ENCODE measurements at places on chromosomes 12 and 14. TPM values are rescaled to one million over a fixed set of nuclear protein-coding genes. Genes with fewer than 3 reads are reported as not detected.

Gene MIPOL1
- 5.9 TPM for total RNA-seq

Gene HNF1A
- not detected for total RNA-seq

Gene TAS2R8
- total RNA-seq = not detected

Gene CCDC177
- under 0.01 TPM for total RNA-seq

Gene PMCH
- not detected for total RNA-seq

Gene NTS
- total RNA-seq = not detected

Gene KRT6C
- total RNA-seq = not detected

Gene BIN2
- not detected for total RNA-seq

Gene RFX4
- not detected for total RNA-seq

Gene CORO1C
- 426 TPM for total RNA-seq

Gene SOAT2
- total RNA-seq = not detected

Gene TAS2R14
- 3.7 TPM for total RNA-seq
